ENCODE measurements at places on chromosomes 2 and 18.

DNA sequence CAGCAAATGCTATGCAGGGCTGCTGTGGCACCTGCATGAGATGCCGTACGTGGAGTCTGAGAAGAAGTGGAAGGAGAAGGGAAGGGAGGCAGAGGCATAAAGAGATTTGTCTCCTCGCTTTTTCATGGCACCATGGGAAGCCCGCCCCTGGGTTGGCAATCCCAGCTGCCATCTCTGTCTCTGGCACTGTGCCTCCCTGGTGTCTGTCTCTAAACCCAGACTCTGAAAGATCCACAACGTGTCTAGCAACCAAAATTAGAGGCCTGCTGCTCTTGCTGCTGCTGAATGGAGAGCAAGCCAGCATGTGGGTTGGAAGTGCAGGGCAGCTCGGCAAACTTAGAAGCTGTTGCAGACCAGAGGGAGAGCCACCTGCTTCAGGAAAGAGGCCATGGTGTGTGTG lies 53.1 kb downstream of the INO80C start:
- no peak for DNase-seq

- peak; percentile 80 for DNase-seq
Measured at GRCh38 chr2:19362755-19363473, 4.5 kb upstream of the OSR1 start.

DNA sequence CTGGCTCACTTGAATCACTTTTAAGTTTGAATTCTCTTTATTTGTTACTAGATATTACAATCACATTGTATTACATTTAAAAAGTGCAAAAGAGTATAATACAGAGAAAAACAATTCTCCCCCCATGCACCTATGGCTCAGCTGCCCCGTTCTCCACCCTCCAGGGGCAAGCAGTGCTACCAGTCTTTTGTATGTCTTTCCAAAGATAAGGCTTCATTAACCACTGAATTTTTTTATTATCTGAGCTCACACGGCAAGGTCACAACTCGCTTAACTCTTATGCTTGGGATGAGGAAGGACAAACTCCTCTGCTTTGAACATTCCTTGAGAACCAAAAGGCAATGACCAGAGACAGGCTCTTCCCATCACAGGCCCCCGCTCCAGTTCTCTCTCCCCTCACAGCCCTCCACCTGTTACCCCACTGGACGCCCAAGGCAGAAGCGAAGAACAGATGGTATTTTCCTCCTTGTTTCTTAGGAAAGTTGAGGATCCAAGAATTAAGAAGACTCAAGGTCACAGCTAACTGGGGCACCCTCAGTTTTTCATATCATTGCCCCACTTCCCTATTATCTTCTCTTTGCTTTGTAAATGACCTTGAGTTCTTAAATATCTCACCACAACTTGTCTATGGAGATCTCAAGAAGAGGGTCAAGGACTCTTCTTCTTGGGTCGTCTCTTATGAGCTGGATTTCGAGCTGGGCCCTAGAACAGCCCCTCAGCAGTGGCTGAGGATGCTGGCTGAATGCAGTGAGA lies 30.1 kb downstream of the SH2D6 start:
- DNase-seq: no peak

- no peak for DNase-seq
Measured at GRCh38 chr2:153403940-153404339, 74.6 kb downstream of the RPRM start.

- no peak for DNase-seq
Measured at GRCh38 chr2:172806996-172807395, 71.4 kb downstream of the RAPGEF4 start.

GRCh38 chr2:221097568-221097915 lies 474.6 kb downstream of the EPHA4 start:
- no peak for DNase-seq

GRCh38 chr18:49064889-49065288 lies 114.1 kb upstream of the SMAD7 start:
- DNase-seq: no peak

DNA sequence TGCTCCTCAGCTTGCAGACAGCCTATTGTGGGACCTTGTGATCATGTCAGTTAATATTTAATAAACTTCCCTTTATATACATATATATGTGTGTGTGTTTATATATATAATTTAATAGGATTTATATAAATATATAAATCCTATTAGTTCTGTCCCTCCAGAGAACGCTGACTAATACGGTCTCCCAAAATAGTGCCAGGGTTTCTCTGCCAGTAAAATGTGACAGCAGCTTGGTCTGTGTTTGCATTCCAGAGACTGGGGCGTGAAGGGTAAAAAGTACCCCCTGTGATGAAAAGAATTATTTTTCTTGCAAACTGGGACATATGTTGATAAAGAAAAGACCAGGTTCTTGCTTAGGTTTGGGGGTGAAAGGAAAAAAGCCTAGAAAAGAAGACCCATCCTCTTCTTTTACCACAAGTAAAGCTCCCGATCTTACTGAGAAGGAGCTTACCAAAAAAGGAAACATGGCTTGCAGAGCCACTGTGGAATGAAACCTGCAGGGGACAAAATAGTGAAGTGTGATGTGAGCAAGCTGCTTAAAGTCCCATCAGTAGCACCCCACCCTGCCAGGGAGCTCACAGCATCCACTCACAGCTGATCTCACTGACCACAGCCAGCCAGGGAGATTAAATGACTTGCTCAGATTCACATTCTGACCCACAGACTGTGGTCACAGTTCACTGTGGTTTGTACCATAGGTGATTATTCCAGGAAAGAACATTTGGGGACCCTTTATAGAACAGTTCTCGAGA lies 110.9 kb upstream of the RMP24 start:
- no peak for DNase-seq

DNA sequence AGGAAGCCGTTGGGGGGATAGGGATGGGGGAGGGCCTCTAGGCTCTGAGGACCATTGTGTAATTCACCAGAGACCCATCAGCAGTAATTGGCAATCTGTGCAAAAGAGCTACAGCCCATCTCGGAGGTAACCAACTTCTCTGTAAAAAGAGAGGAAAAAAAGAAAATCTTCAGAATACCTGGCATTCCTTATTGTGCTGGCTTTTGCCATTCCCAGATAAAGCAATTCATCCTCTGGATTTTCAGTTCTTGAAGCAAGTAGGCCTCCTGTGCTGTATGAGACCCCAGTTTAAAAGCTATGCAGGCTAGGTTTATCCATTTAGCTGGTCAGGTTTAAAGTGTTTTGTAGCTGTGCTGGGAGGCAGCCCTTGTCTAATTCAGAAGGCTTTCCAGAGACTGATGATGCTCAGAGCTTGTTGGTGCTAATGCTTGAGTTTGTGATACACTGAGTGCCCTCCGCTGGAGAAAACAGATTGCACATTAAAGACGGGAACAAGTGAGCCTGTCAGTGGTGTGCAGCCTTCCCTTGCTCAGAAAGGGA lies at the start of gene LRRTM4:
Gene LRRTM4, minus strand, starts transcription at position 446 of the 540 bp plus-strand sequence.
- no peak for DNase-seq
